Upper lobe of left lung (tissue), 6 donors: ENCODE measurements at places on chromosomes 11 and 22. TPM values are rescaled to one million over a fixed set of nuclear protein-coding genes. Genes with fewer than 3 reads are reported as not detected.
A peak's percentile ranks its signal among the peaks of the same experiment; 100 is the strongest.

The SYT13 gene
- total RNA-seq = not detected

- no peak for DNase-seq
These were observed 61.6 kb downstream of the SYTL2 start for GRCh38 chr11:85749287-85749834.

GRCh38 chr22:34849965-34850364, 216.0 kb upstream of the ISX start:
- DNase-seq = no peak

The MOGAT2 gene
- total RNA-seq = 0.11 TPM

DNA sequence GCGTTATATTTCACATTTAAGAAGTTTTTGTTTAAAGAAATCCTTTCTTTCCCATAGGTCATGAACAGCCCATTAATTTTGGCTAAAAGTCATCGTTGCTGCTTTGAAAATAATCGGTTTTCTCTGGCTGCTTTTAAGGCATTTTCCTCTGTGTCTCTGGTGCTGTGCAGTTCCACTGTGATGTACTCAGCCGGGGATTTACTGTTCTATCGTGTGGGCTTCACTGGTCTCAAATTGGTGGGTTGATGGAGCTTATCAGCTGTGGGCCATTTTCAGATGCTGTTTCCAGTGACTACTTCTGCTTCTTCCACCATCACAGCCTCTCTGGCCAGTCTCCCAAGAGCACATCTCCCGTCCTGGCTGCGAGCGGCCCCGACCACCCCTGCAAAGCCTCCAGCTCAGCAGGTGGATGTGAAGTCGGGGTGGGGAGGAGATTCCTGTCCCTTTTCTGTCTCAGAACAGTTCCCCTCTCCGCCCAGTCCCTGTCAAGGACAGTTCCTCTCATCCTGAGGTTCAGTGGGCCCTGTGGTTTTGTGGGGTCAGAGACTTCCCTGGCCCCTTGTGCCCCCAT, 20.3 kb downstream of the IFITM10 start:
- DNase-seq = no peak

GRCh38 chr22:48822278-48823233, 1005.1 kb downstream of the BRD1 start:
- DNase-seq = no peak

DNA sequence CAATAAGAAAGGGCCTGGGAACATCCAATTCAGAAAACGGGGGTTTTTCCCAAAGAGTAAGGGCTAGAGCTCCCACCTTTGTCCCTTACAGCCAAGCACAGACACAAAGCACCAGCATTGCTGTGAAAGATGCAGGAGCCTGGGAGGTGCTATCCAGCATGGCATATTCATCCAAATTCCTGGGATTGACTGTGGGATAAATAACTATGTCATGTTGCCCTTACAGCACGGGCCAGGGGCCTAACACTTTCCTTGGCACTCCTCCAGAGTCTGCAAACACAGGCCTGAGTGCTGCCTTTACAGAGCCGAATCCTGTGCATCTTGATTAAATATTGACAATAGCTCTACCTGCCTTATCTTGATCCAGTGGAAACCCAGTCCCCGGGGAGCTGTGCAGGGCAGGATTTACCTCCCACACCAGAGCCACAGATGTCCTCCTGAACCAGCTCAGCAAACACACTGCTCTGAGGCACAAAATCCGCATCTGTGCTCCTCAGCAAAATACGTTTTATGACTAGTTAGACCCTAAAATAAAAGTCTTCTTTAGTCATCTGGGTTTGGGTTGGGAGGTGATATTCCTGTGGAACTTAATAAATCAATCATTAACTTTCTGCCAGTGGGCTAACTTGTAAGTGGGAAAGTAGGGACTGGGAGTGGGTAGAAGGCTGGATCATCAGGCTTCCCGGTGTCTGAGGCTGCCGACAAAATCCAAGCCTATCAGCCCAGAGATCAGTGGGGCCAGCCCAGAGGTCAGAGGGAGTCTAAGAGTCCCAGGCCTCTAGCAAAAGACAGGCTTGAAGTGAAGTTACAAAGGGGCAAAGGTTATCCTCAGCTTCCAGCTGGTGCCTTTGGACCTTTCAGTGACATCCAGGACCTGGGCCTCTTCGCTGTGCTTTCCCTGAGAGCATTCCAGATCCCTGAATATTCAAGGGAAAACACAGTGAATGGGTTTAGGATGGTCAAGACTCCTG, 36.5 kb downstream of the POU2AF3 start:
- peak; percentile 42 for DNase-seq

The HPX gene
- total RNA-seq = 0.67 TPM

The APOA4 gene
- total RNA-seq = not detected

DNA sequence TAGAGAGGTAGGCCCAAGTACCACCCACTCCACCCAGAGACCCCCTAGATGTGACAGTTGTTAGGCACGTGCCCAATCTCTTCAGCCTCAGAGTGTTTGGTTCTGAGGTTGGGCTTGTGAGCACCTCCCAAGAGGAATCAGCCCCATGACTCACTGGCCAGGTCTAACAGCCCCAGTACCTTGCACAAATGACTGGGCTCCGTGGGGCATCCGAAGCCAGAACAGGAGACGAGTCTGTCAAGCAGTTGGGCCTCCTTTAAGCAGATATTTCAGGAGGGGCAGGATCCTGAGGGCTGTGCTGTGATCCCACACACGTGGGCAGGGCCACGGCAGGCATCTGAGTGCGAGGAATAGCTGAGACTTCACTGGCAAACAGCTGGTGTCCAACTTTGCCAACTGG, 29.1 kb upstream of the FGF19 start:
- DNase-seq = no peak

DNA sequence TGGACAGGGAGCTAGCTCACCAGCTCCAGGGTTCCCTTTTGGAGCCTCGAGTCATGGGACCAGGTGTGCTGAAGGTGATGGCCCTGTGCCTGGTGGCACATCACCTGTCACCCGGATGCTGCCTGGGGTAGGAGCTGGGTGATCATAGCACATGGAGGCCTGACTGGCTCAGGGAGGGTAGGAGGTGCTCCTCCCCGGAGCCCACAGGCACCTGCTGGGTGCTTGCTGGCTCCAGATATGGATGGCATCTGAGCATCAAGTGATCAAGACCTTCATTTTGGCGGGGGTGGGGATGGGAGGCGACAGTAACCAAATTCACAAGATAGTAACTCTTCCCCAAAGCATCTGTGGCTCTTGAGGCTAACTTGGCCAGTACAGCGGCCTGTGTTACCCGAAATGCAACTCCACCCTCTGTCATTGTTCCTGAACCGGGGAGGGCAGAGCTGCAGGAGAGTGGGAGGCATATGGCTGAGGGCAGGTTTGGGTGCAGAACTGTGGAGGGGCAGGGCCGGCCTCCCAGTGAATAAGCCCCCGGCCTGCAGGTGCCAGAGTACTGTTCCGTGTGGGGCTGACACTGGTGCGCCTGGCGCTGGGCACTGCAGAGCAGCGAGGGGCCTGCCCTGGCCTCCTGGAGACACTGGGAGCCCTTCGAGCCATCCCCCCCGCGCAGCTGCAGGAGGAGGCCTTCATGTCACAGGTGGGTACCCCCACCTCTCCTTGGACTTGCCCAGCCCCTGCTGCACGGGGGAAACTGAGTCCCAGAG, 4.7 kb downstream of the TBC1D10C start:
- DNase-seq = no peak

DNA sequence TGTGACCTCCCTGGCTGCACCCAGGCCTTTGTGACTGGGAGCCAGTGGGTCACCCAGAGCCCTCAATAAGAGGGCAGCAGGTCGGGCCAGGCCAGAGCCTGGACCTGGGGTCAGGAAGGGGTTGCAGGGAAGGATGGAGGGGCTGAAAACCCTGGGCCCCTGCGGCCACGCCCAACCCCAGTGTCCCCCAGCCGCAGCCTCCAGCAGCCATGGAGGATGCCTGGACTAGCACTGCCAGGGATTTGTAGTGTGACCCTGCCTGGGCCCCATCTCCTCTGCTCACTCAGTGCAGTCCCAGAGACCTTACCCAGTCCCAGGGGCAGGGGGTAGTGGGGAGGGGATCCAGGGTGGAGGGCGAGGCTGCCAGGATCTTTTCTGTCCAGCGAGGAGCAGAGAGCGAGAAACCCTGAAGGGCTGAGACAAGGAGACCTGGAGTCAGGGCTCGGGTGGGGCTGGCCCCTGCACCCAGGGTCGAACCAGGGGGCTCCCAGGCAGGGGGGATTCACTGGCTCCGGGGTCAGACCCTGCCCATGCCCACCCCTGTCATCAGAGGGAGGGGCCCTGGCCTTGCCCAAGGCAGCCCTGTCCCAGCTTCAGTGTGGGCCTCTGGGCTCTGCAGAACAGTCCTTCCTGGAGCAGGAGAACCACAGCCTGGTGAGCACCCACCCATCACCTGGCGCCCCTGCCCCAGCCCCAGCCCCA, 187.5 kb downstream of the IGLL1 start:
- peak; percentile 59 for DNase-seq

The CNTF gene
- total RNA-seq = 5.4 TPM

DNA sequence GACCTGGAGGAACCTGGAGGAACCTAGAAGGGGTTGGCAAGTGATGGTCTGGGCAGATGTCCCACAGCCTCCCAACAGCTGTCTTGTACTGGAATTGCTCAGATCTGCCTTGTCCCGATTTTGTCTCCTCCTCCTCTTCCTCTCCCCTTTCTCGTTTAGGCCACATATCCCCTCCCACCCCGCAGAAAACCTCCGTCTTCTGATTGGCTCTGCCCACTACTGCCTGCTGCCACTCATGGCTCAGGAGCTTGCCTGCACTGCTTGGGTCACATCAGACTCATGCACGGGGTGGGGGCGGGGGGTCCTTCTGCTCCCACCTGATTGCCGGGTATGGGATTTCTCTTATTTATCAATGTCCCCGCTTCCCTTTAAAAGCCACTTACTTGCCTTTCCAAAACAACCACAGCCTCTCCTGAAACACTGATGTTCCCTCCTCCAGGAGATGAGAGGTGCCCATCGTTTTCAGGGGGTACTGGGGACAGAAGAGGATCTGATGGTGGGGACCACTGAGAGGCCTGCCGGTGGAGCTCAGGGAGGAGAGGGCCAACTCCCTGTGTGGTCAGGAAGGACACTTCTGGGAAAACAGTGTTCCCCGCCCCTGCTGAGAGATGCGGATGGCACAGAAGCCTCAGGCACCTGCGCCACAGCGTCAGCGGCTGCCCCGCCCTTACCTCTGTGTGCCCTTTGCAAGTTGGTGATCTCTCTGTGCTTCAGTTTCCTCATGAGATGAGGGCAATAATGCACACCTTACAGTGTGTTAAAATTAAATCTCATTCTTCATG, 14.7 kb downstream of the TOM1 start:
- DNase-seq = no peak

GRCh38 chr11:77361184-77361583, 59.7 kb upstream of the GDPD4 start:
- no peak for DNase-seq

DNA sequence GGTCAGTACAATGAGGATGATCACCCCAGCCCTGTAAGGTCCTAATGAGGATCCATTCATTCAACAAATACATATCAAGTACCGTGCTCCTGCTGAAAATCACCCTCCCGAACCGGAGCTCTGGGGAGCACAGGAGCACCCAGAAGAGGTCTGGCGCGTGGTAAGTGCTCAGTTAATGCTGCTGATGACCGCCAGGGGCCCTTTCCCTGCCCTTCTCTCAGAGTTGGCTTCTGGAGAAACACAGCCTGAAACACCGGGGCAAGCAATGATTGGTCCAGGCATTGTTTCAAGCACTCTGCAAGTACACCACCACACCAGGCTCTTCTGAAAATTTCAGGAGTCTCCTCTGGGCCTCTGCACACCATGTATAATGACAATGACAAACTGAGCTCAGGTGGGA, 3.8 kb upstream of the CCDC86 start:
- no peak for DNase-seq

The MPPED1 gene
- total RNA-seq = not detected

DNA sequence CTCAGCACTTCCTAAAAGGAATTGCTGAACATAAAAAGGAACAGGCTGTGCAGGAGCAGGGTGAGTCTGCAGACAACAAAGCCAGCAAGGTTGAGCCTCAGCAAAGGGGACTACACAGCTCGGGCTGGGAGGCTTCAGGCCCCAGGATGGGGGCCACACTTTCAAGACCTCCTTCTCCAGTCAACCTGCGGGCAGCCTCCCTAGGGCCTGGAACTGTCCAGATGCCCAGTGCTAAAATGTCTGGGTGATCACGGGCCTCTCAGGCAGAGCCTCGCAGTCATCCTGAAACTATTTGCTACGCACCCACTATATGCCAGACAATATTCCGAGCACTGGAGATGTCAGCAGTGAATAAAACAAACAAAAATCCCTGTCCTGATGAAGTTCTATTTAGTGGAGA, 3.9 kb upstream of the NEFH start:
- DNase-seq = no peak

DNA sequence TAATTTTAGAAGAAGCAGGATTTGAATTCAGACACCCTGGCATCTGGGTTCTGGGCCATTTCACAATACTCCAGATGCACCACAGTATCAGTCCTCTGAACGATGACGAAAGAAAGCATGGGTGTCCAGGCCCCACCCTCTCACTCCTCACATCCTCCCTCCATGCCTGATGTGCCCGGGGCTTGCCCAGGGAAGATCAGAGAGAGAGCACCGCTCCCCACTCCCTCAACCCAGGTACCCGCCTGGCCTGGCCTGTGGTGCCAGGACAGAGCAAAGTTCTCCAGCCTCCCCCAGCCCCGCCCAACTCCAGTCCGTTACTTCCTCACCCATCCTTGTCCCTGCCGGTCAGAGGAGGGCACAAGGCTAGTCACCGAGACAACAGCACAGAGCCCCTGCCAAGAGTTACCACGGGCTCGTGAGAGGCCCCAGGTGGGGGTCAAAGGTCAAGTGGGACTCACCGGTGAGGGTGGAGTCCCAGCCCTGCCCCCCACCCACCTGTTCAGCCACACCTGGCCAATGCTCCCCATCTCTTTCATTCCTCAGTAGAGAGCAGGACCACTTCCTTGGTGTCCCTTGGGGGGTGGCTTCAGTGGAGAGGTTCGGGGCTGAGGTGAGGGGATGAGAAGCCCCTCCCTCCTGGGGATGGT, 8.1 kb downstream of the BCL9L start:
- DNase-seq = peak; percentile 64

- DNase-seq = no peak
These were observed 323 bp upstream of the PANX1 start for GRCh38 chr11:94128291-94128745.

DNA sequence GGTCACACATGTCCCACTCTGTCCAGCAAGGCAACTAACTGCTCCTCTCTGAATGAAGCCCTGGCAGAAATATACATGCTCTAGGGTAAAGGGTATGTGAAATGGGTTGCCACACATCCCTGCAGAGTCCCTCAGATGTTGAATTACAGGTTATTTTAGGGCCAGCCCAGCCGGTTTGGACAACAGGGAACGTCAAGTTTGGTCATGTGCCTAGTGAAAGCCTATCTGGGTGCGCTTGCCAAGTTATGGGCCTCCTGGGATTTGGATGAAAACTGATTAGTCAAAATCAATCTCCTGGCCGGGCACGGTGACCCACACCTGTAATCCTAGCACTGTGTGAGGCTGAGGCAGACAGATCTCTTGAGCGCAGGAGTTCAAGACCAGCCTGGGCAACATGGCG, 10.4 kb downstream of the AP1B1 start:
- no peak for DNase-seq

- no peak for DNase-seq
These were observed 1484.4 kb downstream of the LRRC4C start for GRCh38 chr11:39975091-39975490.

GRCh38 chr11:84924154-84924692, 702.9 kb downstream of the DLG2 start:
- DNase-seq = no peak

- DNase-seq = no peak
These were observed 1.2 kb downstream of the DYNC2H1 start for GRCh38 chr11:103110391-103110790.
